Ammon's horn (tissue), 1 donor: ENCODE measurements at places on chromosomes 12 and 14.
A peak's percentile ranks its signal among the peaks of the same experiment; 100 is the strongest.

DNA sequence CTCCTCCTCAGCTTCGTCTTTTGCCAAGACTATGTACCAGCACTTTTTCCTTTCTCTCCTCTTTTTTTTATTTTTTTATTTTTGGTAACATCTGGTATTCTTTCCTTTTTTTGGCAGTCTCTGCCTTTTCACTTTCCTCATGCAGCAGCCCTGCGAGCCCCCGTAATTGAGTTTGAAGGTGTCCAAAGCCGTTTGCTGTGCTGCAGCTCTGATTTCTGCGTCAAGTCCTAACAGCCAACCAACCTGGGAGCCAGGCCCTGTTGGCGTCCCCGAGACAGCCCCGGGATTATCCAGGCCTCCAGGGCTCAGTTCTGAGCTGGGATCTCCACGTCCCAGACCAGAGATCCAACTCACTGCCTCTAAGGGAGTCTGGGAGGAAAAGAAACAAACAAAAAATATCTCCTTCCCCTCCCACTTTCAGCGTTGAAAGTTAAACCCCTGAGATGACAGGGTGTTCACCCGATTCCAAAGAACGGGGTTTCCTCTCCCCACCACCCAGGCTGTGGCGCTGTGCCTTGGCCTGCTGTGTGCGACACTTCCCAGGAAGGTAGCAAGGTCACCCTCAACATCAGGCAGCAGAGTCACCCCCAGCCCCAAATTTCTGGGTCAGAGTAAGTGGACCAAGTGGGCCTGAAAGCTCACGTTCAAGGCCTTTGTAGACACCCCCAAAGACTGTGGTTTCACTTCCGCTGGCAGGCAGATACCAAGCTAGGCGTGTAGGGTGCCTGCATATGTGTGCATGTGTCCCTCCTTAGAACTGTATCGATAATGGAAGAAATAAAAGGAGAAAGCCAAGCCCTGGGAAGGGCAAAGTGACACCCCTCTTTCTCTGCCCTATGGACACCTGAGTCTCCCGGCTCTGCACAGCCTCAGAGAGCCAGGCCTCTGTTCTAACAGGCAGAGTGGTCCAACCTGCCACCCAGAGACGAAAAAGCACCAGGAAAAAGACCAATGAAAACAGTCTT, 11.1 kb downstream of the BCL11B start:
- no peak for DNase-seq

DNA sequence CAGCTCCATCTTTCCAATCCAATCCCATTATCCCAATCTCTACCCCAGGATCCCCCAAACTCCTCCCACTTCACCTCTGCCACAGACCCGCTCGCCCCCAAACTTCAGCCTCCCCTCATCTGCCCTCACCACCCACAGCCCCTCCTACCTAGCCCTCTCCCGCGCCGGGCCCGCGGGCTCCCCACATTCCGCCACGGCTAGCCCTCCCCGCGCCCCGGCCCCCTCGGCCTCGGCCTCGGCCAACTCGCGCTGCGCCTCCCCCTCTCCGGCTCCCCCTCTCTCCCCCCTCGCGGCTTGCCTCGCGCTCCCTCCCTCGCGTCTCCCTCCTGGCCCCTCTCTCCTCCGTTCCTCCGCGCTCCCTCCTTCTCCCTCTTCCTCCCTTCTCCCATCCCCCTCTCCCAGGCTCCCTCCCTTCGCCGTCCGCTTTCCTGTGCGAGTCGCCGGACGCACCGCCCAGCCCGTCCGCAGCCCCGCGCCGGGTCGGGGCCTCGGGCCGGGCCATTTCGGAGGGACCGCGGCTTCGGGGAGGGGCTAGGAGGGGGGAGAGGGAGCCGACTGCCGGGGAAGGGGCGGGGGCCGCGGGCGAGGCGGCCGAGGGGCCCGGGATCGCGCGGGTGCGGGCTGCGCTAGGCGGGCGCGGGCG, at the start of gene ATN1:
ATN1 (plus strand) TSS at position 581 of the 643 bp plus-strand sequence. CDS start 6,043 bp downstream, outside the sequence.
- DNase-seq: peak; percentile 92

DNA sequence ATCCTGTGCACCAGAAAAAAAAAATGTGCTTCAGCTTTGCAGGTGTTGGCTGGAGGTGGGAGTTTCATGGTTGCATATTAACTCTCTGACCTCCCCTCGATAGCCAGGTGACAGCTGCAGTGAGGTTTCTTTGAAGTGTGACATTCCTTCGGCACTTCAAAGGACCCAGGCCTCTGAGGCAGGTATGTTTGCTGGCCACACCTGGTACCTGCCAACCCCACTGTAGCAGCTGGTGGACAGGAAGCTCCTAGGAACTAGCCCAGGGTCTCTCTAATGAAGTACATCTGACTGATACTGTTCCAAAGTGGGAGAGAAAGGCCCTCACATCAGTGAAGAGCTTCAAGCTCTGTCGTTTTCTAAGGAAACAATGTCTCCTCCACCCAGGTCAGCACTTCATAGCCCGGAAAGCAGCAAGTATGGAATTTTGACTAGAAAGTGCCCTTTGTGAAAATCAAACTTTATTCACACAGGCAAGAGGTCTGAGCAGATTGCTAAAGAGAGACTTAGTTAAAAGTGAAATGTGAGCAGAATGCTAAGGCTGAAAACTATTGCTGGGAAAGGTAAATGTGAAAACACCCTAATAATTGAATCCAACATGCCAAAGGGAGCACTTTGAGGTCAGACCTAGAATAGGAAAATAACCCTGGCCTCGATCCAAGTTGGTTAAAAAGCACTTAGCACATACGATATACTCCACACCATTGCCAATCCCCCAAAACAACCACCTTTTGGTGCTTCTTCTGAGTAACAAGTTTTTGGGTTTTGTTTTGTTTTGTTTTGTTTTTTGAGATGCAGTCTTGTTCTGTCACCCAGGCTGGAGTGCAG, 71.3 kb downstream of the PHLDA1 start:
- no peak for DNase-seq

DNA sequence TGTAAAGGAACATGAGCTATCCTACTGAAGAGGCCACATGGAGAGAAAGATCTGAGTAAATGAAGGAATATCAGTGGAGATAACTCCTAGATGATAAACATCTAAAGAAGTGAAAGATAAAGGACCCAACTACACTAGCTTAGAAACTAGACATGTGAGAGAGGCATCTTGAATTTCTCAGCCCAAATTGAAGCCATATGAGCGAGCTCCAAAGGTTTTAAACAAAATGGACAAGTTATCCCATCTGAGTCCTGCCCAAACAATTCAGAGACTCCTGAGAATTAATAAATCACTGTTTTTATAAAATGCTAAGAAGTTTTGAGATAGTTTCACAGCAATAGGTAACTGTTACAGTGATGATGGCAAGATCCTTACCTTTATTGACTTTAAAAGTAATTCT, 438.9 kb downstream of the NAV3 start:
- DNase-seq: no peak

DNA sequence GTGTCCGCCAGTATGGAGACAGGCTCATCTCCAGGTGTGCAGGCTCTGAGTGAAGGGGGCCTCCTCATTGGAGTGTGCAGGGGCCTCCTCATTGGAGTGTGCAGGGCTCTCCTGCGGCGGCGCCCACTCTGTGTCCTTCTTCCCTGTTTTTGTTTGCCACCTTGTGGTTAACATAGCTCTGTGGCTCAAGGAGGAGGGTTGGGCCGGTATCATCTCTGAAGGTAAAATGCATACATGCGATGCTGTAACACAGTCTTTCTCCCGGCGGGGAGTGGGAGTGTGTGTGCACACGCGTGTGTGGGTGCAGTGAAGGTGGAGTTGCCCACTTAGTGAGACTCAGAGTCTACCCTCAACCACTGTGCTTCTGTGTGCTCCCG, 429.4 kb downstream of the ZFP36L1 start:
- DNase-seq: no peak

DNA sequence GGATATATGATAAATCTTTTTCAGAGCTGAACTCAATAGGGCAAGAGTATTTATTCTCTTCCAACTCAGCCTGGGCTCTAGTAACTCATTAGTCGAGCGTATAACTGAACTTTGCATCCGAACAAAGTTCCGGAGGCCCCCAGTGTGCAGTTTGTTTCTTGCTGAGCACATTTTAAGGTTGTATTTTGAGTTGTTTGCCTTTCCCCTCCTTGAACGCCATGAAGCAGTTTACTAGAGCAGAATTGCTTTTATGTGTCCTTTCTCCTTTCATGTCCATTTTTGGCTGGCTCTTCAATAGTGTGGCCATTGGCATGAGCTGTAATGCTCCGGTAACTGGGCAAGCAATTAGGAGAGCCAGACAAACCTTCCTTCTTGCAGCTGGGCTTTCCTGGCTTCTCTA, 105.3 kb downstream of the WIF1 start:
- DNase-seq: peak; percentile 42

DNA sequence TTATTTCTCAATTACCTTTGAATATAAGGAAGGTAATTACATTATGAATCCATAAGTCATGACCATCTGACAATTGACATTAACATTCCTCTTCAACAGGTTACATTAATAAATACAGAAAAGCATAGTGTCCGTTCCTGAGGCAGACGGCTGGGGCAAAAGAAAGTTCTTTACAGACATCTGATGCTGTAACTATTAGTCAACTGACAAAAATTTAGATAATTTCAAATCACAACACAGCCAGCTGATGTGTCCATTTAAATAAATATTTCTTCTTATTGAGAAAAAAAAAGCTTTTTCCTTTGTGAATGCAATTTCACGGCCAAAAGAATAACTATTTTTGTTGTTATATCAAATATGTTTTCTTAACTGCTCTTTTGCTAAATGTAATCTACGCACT, 9.2 kb upstream of the PYROXD1 start:
- DNase-seq: no peak

GRCh38 chr12:79298506-79298905, 392.3 kb downstream of the PAWR start:
- no peak for DNase-seq

GRCh38 chr14:52883658-52884057, 67.2 kb downstream of the FERMT2 start:
- no peak for DNase-seq
